Stimulated activated CD8-positive, alpha-beta memory T cell treated with anti-CD3 and anti-CD28 coated beads, Interleukin-7, amount 100 ng/mL, for 4 hours (primary cell): ENCODE measurements at places on chromosomes 16 and 17.
A peak's percentile ranks its signal among the peaks of the same experiment; 100 is the strongest.

DNA sequence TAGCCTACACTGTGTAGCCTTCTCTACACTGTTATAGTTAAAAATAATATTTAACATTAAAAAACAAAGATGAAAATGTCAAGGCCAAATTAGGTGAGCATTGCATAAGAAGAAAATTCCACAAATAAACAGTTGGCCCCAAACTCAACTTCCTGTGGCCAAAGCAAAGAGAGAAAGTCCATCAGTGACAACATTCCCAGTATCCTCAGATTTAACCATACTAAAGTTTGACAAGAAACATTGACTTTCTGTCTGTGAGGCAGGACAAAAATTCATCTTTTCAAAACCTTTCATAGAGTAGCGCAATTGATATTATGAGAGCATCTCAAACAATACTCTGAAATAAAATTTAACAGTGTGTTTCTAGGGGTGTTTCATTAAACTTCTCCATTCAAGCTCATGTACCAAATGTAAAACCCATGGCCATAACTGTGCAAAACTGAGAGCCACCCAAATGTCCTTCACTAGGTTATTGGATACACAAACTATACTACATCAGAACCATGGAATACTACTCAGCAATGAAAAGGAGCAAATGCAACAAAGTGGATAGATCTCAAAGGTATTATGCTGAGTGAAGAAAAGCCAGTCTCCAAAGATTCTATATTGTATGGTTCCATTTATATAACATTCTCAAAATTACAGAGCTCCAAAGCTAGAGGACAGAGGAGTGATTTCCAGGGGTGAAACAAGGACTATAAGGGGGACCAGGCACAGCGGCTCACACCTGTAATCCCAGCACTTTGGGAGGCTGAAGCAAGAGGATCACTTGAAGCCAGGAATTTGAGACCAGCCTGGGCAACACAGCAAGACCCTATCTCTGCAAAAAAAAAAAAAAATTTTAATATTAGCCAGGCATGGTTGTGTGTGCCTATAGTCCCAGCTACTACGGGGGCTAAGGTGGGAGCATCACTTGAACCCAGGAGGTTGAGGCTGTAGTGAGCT, 38.7 kb downstream of the TMEM114 start:
- DNase-seq = no peak

DNA sequence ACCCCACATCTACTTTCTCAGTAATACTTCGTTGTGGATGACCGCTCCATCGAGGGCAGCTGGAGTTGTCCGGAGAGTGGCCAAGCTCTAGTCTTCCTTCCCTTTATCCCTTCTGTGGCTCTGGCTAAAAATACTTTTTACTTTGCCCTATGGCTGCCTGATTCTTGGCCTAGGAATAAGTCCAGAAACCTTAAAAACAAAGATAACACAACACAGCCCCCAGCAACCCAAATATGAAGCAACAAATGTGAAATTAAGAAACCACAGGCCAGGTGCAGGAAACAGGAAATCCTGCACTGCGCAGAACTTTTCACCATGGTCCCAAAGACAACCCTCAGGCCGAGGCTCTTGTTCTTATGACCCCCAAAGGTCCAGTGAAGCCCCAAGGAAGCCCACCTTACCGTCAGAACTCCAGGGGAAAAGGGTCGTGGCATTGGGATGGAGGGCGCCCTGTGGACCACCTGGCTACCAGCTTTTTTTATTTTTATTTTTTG, 26.0 kb downstream of the TK2 start:
- peak; percentile 12 for DNase-seq

- DNase-seq = no peak
These were observed 796 bp upstream of the CES3 start for GRCh38 chr16:66960270-66960669.

GRCh38 chr16:81357711-81358260, 43.0 kb downstream of the GAN start:
- no peak for DNase-seq

- DNase-seq = no peak
These were observed 224.8 kb upstream of the TNRC6C start for GRCh38 chr17:77733576-77734296.

GRCh38 chr17:6426356-6427101, 8.4 kb downstream of the AIPL1 start:
- no peak for DNase-seq

DNA sequence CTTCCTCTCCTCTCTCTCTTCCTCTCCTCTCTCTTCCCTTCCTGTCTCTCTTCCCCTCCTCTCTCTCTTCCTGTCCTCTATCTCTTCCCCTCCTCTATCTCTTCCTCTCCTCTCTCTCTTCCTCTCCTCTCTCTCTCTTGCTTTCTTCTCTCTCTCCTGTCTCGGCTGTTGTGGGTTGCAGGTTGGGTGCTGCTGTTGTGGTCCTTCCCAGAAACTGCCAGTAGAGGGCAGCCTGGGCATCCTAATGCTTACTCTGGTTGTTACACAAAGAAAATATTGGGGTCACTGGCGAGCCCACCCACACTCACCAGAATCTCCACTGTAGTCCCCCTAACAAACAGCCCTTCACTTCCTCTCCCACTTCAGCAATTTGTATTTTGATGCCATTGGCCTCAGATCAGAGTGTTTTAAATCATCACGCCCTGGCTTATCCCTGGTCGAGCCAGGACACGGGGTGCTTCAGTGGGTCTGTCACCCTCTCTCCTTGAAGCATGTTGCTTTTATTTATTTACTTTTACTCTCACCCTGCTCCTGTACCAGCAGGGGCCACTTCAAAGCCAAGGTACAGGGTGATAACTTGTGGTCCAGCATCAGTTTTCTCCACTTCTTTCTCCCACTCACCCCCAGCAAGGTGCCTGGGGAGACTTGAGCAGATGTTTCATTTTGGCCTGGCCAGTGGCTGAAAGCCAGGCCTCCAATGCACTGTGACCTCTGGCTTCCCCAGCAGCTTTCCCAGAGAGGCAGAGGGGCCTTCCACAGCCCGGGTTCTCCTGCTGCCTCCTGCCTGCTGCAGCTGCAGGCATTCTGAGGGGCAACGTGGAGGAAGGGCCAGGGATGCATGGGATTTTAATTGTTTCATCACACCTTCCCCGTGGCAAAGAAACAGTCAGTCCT, 4.7 kb upstream of the MMP15 start:
- no peak for DNase-seq

- no peak for DNase-seq
These were observed 895 bp downstream of the UTS2R start for GRCh38 chr17:82372249-82373071.

DNA sequence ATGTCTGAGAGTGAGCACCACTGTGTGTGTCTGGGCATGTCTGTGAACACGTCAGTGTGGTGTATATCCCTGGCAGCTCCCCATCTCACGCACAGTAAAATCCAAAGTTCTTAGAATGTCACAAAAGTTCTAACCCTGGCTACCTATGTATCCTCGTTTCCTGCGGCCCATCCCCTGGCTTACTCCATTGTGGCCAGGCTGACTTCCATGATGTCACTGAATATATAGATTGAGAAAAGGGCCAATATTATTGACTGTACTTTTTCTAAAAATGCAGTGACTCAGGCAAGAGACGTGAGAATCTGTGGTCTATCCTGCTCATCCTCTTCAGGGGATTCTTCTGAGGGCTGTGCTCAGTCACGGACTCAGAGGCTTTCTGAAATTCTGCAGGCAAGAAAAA, 963 bp upstream of the METTL22 start:
- no peak for DNase-seq

- DNase-seq = no peak
These were observed 140.9 kb upstream of the WSB1 start for GRCh38 chr17:27153005-27153404.

DNA sequence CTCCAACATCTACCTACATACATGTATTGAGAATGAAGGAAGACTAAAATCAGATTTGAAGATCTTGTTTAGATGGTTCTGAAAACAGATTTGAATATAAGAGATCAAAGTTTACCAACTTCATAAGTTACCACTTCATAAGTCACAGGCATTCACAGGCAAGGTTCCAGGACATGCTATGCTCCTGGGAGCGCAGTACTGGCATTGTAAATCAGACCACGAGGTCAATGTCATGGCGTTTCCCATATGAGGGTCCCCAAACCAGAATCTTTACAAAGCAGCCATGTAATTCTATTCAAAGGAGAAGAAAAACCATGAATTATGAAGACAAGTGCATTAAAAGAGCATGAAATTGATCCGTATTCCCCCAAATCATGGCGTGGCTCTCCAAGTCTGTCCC, 3.0 kb downstream of the CDH11 start:
- no peak for DNase-seq

GRCh38 chr16:26913851-26914250, 152.9 kb upstream of the C16orf82 start:
- no peak for DNase-seq

DNA sequence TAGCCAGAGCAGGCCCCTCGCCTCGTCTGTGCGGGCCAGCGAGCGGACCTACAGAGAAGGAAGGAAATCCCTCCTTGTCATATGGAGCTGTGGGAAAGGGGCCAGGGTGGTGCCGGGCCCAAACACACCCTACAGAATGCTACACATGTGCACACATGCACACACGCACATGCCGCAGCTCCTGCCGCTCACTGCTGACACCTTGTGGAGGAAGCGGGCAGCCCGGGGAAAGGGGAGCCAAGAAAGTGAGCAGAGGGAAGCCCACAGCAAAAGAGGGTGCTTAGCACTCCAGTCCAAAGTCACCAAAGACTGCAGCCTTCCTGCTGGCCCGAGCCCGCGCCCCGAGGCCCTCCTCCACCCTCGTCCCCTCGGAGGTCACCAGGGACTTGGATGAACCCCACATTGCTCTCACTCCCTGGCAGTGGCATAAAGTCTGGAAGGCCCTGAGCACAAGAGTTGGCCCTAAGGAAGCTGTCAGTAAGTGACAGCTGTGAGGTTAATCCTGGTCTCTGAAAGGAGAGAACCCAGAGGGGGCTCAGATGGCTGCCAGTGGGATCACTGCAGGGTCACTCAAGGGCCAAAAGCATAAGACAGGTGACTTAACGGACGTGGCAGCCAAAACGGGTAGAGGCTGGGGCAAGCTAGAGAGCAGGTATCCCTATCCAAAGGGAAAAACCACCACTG, 68.2 kb downstream of the MYO18A start:
- peak; percentile 47 for DNase-seq

- no peak for DNase-seq
These were observed 36.1 kb downstream of the NOG start for GRCh38 chr17:56629531-56630075.

DNA sequence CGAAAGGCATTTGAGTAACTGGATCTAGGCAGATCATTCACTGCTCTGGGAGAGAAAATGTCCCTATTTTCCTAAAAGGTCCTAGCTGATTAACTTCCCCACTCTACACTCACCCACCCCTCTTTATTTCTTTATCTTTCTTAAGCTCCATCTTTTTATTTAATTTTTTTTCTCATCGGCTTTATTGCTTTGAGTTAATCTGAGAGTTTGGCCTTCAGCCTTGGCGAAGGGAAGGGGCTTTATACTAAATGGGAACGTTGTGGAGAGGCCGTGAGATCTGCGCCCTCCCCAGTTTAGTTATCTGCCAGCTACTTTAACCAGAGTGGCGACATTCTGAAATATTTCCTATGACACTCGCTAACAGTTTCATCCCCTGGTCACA, 882 bp upstream of the TOX3 start:
- DNase-seq = no peak

GRCh38 chr17:80761110-80761871, 216.7 kb downstream of the RPTOR start:
- peak; percentile 62 for DNase-seq

DNA sequence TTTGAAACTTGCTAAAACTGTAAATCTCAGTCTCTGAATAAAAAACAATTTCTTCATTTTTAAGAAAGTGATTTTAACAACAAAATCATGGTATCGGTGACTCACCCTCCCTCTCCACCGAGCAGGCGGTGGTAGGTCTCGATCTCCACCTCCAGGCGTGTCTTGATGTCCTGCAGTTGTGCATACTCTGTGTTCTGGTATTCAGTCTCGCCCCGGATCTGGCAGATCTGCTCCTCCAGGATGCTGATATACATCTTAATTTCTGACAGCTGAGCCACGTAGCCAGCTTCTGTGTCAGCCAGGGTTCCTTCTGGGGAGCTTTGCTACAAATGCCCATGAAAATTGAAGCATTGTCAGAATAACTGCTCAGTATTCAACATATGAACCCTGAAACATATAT, 15.4 kb upstream of the KRT24 start:
- DNase-seq = no peak

DNA sequence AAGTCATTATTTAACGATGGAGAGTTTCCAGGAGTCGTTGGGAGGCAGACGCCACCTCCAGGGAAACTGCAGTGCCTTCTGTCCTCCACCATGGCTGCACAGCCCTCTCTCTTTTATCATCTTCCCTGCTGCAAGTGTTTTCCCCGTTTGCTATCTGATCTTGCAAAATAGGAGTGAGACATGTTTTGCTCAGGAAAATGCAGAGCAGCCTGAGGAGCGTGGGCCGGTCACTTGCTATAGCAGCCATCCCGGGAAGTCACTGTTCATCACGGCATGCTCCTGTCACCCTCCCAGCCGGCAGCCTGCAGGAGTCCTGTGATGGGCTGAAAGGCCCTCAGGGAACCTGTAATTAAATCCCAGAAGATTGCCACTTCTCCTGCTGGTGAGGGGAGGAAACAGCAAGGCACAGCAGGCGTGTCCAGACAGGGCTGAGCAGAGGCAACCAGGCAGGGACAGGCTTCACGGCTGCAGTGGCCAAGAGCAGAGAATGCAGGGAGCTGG, 143.1 kb downstream of the GSG1L start:
- no peak for DNase-seq

DNA sequence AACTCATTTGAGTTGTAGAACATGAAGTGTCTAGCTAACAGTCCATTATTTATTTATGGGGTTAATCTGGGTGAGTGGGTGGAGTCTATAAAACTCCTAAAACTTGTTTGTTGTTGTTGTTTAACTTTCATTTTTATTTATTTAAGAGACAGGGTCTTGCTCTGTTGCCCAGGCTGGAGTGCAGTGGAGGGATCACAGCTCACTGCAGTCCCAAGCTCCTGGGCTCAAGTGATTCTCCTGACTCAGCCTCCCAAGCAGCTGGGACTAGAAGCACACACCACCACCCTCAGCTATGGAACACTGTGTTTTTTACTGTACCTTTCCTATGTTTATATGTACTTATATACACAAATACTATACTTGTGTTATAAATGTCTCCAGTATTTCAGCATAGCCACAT, 77.8 kb upstream of the CLEC18B start:
- no peak for DNase-seq

DNA sequence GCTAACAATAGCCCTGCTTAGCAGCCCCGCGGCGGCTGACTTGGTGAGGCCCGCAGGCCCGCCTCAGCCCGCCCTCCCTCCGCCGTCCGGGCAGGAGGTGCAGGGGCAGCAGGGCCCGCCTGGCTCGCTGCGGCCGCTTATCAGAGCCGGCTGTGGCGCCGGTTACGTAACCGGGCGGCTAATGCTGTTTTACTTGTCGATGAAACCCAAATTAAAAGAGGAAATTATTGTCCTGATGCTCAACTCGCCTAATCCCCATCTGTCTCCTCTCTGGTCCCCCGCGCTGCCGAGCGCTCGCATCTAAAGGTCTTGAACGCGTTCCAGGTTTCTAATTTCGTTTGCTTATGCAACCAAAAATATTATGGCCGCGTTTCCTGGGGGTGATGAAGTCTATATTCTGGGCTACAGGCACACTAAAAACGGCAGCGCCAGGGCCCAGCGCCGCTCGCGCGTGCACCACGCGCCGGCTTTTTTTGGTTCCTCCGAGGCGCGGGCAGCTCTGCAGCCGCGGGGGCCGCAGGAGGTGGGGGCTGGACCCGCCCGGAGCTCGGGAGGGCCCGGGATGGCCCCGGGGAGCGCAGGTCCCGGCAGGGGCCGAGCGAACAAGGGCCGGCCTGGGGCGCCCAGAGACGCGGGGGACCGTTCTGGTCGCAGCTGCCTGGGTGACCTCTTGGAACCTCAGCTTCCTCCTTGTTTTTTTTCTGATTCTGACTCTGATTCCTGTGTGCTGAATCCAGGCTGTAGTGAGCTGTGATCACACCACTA, 65.2 kb upstream of the TOB1 start:
- DNase-seq = no peak
